Naive thymus-derived CD8-positive, alpha-beta T cell (primary cell): ENCODE measurements at places on chromosomes 3 and 15.

- DNase-seq, result no peak
These were observed 51.0 kb downstream of the ALCAM start for GRCh38 chr3:105417525-105418289.

DNA sequence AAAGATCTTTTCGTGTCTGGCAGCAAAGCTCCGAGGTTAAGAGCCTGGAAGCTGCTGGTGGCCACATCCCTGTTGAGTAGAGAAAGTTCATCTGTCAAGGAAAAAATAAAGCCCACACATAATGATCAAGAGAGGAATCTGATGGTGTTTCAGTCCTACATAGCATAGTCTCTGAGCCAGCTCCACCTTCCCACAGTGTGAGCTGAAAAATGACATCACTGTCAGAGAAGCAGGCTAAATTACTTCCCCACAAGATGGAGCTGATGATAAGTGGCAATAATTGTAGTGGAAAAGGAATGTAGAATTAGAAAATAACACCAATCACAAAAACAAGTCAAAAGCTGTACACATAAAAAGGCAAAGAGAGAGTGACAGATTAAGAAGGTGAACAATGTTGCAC is 84.5 kb downstream of the AQP9 start:
- no peak for DNase-seq

GRCh38 chr3:31448035-31448881 is 84.5 kb upstream of the STT3B start:
- no peak for DNase-seq

GRCh38 chr3:43709022-43709421 is 18.3 kb downstream of the ABHD5 start:
- DNase-seq, result no peak

GRCh38 chr15:99992611-99993231 is 259.5 kb upstream of the LYSMD4 start:
- DNase-seq, result no peak

- no peak for DNase-seq
These were observed 589.2 kb downstream of the ROBO1 start for GRCh38 chr3:79178471-79179180.

- DNase-seq, result no peak
These were observed 1.6 kb downstream of the NR2F2 start for GRCh38 chr15:96331945-96332636.

DNA sequence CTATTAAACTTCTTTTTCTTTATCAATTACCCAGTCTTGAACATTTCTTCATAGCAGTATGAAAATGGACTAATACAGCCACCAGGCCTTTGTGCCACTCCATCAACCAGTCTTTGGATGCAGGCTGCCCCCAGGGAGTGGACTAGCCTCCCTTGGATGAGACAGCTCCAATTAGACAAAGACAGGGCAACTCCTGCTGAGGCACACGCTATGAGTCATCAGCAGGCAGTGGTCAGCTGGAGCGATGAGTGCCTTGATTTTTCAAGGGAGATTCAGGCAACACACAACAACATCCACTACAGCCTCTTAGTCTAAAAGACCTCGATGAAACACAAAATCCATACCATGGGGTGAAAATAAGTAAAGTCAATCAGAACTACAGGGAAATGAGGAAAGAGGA is 160.1 kb downstream of the ARRDC4 start:
- DNase-seq, result no peak

DNA sequence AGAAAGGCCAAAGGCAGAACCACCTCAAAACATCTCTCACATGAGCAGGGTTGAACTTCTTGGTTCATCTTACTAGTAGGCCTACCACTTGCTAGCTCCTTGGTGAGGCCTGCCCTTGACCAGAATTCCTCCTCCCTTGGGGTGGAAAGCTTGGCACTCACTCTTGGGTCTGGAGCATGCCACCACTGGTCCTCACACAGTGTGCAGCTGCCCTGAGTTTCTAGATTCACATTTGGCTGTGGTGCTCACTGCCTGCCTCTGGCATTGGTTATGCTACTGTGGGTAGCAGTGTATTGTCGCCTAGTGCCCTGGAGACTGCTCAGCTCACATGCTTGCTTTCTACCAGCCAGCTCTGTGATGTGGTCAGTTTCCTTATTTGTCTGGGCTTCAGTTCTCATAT is 23.7 kb downstream of the OXNAD1 start:
- DNase-seq, result no peak

GRCh38 chr3:95627697-95628096 is 1186.7 kb upstream of the EPHA6 start:
- DNase-seq, result no peak

GRCh38 chr15:59174835-59175831 is 31.5 kb upstream of the LDHAL6B start:
- DNase-seq, result no peak

GRCh38 chr15:62254137-62254934 is 89.3 kb upstream of the C2CD4B start:
- DNase-seq, result peak; percentile 45

DNA sequence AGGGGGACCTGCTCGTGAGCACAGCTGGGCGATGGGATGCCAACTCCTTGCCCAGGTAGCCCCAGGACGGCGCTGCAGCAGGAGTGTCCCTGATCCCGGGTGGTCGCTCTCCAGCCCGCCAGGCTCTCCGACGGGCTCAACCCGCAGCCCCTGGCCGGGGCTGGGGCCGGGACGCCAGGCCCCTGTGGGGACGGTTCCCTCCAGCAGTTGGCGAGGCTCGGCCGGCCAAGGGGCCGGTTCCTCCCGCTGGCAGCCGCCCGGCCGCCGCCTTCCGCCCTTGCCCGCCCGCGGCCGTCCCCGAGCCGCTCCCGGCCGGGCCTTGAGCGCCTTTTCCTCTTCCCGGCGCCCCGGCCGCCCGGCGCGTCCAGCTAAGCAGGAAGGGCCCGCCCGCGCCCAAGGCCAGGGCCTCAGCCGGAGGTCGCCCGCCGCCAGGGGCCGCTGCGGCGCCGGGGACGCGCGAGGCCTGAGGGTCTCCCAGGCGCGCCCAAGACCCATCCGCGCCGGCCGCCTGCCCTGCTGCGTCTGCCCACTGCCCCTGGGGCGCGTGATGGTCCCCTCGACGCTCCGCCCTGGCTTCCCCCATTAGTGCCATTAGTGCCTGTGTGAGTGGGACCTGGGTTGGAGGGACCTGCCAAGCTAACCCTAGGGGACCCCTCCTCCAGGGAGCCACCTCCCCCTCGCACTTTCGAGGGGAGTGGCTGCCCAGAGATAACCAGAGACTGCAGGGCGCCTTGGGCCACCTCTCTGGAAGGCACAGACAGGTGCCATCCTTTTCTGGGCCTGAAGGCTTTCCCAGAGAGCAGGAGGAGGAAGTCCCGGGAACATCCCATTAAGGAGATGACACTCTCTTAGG is 106.4 kb downstream of the FBLN2 start:
- DNase-seq, result no peak

- DNase-seq, result no peak
These were observed 240.1 kb upstream of the ZPLD1 start for GRCh38 chr3:102194760-102195159.

DNA sequence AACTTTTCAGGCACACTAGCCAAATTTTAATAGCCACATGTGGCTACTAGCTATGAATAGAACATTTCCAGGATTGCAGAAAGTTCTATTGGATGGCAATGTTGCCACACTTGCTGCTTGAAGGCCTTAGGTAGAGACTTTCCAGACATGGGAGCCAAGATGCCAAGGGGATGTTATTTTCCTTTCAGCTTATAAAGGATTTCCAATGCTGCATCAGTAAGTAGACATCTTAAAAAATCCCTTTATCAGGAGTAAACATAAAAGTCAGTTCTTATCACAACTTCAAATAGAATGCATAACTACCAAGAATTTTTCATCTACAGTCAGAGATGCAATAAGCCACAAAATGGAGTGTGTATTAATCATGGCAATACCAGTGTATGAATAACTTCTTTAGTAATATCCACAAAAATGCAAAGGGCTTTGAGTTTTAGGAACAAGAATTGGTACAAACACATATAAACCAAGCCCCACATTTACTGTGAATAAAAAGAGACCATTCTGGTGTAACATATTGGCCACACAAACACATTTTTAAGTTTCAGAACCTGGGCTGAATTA is 457.1 kb upstream of the ADAMTS9 start:
- DNase-seq, result no peak

GRCh38 chr3:159185443-159186050 is 383.7 kb downstream of the MFSD1 start:
- DNase-seq, result no peak

DNA sequence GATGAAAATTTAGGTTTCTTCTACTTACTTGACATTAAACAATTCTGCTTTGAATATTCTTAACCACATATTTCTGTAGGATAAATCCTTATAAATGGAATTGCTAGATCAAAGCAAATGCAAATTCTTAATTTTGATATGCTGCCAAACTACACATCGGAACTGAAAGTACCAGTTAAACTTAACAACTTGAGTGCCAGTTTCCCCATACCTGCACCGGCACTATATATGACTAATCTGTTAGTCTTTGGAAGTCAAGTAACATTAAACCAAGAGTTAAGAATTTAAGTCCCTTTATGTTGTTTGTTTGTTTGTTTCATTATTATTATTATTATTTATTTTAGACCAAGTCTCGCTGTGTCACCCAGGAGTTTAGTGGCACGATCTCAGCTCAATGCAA is 103.9 kb upstream of the AKAP13 start:
- DNase-seq, result no peak

GRCh38 chr3:170977949-170978745 is 48.4 kb downstream of the SLC2A2 start:
- no peak for DNase-seq

- no peak for DNase-seq
These were observed 45.0 kb upstream of the FGF12 start for GRCh38 chr3:192772240-192772894.

DNA sequence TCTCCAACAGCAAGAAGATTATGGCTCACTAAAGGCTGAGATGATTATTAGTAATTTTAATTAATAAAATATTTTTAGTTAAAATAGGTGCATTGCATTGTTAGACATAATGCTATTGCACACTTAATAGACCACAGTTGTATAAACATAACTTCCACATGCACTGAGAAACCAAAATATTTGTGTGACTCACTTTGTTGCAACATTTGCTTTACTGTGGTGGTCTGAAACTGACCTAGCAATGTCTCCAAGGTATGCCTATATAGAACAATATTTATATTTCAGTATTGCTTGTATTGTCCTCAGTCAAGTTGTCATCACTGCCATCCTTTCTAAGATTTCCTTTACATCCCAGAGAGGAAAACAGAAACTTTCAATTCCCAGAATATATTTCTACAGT is 1215.2 kb downstream of the SI start:
- no peak for DNase-seq

DNA sequence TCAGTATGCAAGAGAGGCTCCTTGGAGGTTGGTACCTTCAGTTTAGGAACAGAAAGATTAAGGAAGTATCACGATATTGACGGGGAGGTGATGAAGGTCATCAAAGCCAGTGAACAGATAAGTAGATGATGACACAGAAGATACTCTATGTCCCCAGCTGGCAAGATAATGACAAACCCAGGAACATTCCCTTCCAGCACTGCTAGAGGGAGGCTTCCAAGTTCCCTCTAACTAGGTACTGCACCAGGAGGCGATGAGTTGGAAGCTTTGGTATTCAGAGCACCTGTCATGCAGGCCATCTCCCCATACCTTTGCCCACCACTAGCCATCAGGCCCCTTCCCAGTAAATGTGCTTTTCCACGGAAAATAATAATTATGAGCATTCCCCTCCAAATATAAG is 40.8 kb downstream of the NBEAL2 start:
- no peak for DNase-seq

DNA sequence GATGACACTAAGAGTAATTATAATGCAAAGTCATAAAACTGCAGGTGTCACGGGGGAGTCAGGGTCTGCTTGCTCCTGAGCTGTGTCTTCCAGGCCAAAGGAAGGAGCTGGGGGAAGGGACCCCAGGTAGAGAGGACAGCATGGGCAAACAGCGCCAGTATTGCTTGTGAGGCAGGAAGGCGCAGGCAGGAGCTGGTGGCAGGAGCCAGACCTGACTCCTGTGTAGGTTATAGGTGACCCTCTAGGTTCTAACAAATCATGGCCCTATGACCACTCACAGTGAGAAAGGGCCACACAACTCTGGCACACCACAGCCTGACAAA is 1.9 kb downstream of the CISH start:
- no peak for DNase-seq

DNA sequence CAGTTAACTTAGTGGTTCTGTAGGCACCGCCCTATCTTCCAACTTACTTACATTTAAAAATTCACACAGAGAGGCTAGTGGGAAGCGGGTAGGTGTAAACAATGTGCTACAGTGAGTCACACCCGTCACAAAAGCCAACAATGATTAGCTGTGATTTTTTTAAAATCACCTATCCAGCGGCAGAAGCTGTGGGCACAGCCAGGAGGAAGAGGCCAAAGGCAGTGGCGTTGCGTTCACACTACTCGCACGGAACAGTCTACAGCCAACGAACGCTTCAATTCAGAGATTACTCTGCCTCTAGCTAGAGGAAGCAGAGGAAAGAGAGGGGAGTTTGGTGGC is 2.5 kb upstream of the NLGN1 start:
- no peak for DNase-seq

GRCh38 chr3:124303305-124303910 is 311.5 kb upstream of the ROPN1 start:
- no peak for DNase-seq

- DNase-seq, result no peak
These were observed 24.8 kb downstream of the CACNA1D start for GRCh38 chr3:53519065-53519709.

- no peak for DNase-seq
These were observed 79.0 kb downstream of the RPLP1 start for GRCh38 chr15:69531665-69532027.

- DNase-seq, result no peak
These were observed 509.0 kb upstream of the NECTIN3 start for GRCh38 chr3:110562621-110563020.

GRCh38 chr3:64368257-64369020 is 143.2 kb upstream of the PRICKLE2 start:
- no peak for DNase-seq

GRCh38 chr3:19901918-19902317 is 32.1 kb downstream of the EFHB start:
- no peak for DNase-seq

- no peak for DNase-seq
These were observed 5.0 kb downstream of the NUDT16 start for GRCh38 chr3:131386429-131387165.

GRCh38 chr15:60477164-60477563 is 1.8 kb downstream of the ICE2 start:
- DNase-seq, result no peak

- DNase-seq, result no peak
These were observed 749.5 kb downstream of the ROBO1 start for GRCh38 chr3:79018265-79018664.

DNA sequence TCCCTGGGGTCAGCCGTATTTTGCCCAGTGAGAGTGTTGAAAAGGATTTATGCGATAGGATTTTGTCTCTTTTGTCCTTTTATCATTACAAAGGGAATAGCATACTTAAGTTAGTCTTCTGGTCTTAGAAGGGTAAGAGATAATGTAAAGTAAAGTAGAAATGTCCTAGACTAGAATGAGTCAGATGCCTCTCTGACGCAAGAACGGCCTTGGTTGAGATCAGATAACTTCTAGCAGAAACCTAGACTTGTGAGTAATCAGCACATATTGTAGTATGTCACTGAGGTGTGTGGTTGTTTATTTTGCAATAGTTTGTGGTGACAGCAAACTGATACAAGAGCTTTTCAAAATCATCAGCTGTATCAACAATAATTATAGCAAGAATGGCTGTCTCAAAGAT is 866.1 kb downstream of the NSUN3 start:
- DNase-seq, result no peak

- DNase-seq, result no peak
These were observed 1.6 kb downstream of the GNB4 start for GRCh38 chr3:179449636-179450035.

GRCh38 chr3:43997788-43998369 is 243.8 kb upstream of the TOPAZ1 start:
- DNase-seq, result no peak

- DNase-seq, result no peak
These were observed 937.9 kb downstream of the TUSC7 start for GRCh38 chr3:117647435-117647834.
